ENCODE measurements at places on chromosomes 13 and 19. TPM values are rescaled to one million over a fixed set of nuclear protein-coding genes. Genes with fewer than 3 reads are reported as not detected.

The TSC22D1 gene
- total RNA-seq, result 56.8 TPM

The MAMSTR gene
- total RNA-seq, result 0.50 TPM

The GGN gene
- 0.49 TPM for total RNA-seq

The CPB2 gene
- total RNA-seq, result 0.08 TPM

The RFPL4AL1 gene
- total RNA-seq, result 0.17 TPM

Data from A549 treated with AZD2906 at 1 μM for 4 hours (cell line).